ENCODE measurements at places on chromosomes 5 and 9. TPM values are rescaled to one million over a fixed set of nuclear protein-coding genes. Genes with fewer than 3 reads are reported as not detected.

The PPP2CA gene
- total RNA-seq, result 129 TPM

DNA sequence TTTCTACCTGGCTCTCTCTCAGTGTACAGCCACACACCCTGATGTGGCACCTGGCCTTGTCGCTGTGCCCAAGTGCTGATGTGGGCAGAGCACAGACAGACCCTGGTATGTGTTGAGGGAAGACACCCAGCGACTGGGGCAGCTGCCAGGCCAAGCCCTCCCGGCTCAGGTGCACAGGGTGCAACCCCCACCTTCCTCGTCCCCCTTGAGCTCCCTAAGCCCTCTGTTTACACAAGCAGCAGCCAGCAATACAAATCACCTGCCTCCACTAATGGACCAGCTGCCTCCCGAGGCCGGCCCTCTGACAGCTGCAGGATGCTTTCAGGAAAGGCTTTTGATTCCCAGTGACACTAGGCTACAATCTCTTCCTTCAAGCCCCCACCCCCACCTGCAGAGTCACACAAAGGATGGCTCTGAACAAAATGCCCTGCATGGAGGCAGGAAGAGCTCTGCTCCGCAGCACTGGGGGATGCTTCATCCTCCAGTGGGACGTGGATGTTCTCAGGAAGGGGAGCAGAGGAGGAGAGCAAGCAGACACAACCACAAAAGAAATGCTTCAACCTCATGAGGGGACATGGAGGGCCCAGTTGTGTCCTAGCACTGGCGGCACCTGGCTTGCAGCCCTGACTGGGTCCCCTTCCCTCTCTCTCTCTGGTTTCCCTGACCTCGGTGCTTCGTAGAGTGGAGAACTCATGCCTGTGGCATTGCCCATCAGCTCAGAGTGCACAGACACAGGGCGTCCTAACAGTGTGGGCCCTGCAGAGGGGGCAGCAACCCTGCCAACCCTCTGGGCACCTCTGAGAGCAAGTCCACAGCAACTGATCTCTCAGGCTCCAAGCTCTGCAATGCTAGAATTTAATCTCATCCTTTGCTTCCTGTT is 140.8 kb downstream of the BARX1 start:
- no peak for DNase-seq

The PAIP1 gene
- 56.1 TPM for total RNA-seq

DNA sequence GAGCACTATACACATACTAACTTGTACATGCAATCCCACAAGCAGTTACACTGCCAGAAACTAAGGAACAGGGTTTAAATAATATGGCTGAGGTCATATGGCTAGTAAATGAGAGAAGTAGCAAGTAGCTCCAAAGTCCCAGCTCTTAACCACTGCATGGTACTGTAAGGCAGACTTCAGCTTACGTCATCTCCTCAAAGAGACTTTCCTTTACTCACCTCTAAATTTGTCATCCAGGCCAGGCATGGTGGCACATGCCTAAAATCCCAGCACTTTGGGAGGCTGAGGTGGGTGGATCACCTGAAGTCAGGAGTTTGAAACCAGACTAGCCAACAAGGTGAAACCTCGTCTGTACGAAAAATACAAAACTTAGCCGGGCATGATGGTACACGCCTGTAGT is 20.4 kb upstream of the SELENOP start:
- DNase-seq, result no peak

DNA sequence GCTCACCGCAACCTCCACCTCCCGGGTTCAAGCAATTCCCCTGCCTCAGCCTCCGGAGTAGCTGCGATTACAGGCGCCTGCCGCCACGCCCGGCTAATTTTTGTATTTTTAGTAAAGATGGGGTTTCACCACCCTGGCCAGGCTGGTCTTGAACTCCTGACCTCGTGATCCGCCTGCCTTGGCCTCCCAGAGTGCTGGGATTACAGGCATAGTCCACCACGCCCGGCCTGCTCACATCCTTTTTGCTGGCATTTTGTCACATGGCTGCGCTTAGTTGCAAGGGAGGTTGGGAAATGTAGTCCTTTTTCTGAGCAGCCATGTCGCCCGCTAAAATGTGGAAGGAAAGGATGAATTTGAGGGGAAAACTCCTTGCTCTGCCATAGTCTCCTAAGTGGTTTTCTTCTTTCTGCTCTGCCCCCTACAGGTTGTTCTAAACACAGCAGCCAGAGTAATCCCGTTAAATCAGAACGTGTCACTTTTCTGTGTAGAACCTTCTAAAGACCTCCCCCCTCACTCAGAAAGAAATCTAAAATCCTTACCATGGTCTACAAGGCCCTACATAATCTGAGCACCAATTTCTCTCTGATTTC is 57.8 kb upstream of the HSPA9 start:
- no peak for DNase-seq

GRCh38 chr9:115997923-115998322 is 155.7 kb upstream of the PAPPA start:
- no peak for DNase-seq

GRCh38 chr5:158430798-158431167 is 571.8 kb upstream of the CLINT1 start:
- DNase-seq, result no peak

DNA sequence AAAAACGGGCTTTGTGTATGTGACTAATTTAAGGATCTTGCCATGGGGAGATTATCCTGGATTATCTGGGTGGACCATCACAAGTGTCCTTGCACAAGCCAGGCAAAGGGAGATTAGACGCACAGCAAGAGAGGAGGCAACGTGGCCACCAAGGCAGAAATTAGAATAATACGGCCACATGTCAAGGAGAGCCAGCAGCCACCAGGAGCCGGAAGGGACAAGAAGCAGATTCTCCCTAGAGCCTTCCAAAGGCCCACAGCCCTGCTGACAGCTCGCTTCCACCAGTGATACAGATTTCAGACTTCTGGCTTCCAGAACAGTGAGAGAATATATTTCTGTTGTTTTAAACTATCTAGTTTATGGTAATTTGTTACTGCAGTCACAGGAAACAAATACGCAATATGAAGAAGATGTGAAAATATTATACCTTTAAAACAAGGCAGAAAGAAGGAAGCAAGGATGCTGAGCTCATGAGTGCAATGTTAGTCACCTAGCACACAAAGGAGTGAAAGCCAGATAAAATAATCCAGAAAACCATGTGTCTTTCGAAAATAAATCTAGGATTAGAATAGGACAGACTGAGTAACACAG is 28.7 kb upstream of the F2RL1 start:
- no peak for DNase-seq

GRCh38 chr5:94218374-94218773 is 400.0 kb downstream of the KIAA0825 start:
- no peak for DNase-seq

GRCh38 chr9:16960084-16960483 is 89.6 kb upstream of the BNC2 start:
- no peak for DNase-seq

DNA sequence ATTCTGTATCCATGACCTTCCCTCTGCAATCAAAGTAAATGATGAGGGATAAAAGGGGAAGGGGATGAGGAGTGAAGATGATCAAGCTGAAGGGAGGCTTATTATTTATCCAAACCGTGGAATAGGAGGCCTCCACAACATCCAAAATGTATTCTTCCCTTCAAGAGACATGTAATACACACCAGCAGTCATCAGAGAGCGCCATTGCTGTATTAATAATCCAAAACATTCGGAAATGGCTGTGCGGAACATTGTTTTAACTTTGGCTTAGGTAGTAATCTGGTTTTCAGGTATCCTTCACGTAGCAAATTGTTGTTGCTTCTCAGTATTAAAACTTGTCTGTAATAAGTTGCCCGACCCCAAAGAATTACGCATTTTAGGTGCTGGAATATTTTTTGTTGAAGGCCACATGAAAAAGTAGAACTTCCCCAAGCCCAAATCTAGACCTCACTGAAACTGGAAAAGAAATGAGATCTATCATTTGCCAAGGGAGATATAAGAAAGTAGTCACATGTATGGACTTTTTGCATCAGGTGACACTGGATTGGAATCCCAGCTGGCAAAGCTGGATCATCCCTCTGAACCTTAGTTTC is 2.6 kb upstream of the BOD1 start:
- DNase-seq, result no peak

The NMUR2 gene
- not detected for total RNA-seq

GRCh38 chr5:173315495-173316338 is 12.5 kb downstream of the STC2 start:
- DNase-seq, result no peak

GRCh38 chr5:149420545-149421371 is 41.7 kb upstream of the IL17B start:
- DNase-seq, result no peak

DNA sequence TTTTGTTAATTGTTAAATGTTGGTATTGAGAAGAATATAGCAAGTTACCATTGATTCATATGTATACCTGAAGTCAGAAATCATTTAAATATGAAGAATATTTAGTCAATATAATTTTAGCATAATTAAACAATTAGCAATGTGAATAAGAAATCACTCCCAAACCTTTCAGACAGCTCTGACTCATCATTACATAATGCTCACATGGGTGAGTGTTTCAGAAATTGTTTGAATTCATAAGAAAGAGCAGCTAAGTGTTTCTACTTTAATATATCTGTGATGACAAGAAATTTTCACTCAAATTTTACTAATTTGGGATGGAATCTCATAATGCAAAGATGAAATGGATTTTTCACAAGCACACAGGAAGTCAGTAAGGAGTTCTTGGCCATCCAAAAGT is 42.0 kb upstream of the CDC42SE2 start:
- no peak for DNase-seq

GRCh38 chr5:175579742-175580432 is 78.0 kb upstream of the HRH2 start:
- DNase-seq, result no peak

DNA sequence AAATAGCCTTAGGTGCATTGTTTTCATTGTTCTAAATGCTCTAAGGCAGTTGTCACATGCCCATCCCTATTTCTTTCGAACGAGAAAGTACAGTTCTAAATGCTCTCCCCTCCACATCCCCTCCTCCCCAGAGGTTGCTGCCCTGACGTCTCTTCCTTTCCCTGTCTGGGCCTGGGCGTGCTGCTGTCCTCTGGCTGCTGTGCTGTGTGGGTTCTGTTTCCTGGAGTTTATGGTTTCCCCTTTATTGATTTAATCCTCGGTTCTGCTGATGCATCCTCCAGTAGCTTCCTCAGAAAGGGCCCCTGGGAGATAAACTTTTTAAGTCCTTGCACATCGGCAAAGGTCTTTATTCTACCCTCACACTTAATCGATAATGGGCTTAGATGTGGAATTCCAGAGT is 48.8 kb downstream of the MVB12B start:
- no peak for DNase-seq

DNA sequence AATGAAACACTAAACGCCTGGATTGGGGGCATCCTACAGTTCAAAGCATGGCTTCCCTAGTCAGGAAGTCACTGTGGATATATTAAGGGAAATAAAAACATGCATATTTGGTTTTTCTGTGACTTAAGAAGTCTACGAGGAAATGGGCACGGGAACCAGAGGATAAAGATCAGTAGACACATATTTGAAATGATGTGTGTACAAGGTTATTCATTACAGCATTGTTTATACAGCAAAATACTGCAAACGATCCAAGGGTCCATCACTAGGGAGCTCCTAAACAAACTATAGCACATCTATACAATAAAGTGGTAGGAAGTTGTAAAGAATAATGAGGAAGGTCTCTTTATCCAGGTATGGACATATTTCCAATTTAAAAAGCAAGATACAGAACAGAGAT is 71.8 kb downstream of the EFNA5 start:
- DNase-seq, result no peak

GRCh38 chr5:61371474-61371873 is 39.4 kb downstream of the ZSWIM6 start:
- no peak for DNase-seq

DNA sequence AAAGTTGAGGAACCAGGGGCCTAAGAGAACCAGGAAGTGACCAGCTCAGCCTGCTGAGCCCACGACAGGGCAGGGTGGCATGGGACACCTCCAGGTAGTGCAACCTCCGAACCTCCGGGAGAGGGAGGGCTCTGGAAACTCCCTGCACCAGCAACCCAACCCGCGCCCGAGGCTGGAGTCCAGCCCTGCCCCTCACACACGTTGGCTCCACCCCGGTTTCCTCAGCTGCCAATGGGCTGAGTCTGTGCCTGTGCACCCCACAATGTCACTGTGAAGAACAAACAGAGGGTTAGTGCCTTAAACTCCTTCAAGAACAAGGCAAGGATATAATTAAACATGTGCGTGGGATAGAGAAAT is 17.0 kb upstream of the UNC5A start:
- DNase-seq, result no peak

Data from esophagus squamous epithelium (tissue), 5 donors.